Epithelial cell of proximal tubule (primary cell): ENCODE measurements at places on chromosomes 3 and 15.

DNA sequence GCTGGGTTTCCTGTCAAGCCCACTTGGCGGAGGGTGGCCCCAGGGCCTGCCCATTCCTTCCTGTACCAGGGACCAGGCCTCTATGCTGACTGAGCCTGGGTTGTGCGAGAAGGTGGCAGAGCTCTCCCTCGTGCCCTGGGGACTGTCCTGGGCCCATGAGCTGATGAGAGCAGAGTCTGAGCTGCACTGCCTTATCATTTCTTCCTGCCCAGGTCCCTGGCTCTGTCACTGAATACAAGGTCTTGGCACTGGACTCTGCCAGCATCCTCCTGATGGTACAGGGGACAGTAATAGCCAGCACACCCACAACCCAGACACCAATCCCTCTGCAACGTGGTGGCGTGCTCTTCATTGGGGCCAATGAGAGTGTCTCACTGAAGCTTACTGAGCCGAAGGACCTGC, 7.5 kb downstream of the MPI start:
- DNase-seq: no peak

- DNase-seq: peak; percentile 1
Observed at GRCh38 chr3:138253609-138254008, 66.5 kb downstream of the ARMC8 start.

DNA sequence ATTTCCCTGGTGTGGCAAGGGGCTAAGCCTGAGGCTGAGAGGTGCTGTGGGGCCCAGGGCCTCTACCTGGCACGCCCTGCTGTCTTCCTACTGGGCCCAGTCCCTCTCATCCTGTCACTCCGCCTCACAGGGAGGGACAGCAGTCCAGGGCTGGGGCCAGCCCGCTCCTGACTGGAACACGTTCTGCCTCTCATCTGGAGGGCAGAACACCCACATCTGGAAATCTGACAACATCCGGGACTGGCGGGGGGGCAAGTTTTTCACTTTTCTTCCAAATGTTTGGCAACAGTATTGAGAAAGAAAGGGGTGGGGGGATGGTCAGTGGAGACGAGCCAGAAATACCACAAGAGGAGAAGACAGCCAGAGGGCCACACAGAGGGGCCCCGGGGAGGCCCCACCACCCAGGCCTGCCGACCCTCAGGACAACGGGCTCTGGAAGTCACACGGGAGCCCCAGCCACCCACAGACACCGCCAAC, 1.8 kb upstream of the MYL3 start:
- DNase-seq: no peak

DNA sequence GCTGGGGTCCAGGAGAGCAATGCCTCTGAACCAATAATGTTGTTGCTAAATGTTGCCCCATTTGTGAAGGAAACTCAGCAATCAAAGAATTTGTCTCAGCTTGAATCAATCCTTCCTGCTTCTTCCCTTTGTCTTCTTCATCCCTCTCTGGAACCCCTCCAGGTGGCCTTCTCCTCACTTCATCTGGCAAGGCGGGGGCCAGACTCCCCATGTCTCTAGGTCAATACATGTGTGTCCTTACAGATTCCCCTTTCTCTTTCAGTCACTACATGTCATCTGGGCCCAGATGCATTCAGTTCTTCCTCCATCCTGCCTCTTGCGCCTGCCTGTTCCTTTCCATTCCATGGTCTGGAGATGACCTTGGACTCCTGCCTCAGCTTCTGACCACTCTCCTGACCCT, 8.0 kb upstream of the LTF start:
- no peak for DNase-seq

DNA sequence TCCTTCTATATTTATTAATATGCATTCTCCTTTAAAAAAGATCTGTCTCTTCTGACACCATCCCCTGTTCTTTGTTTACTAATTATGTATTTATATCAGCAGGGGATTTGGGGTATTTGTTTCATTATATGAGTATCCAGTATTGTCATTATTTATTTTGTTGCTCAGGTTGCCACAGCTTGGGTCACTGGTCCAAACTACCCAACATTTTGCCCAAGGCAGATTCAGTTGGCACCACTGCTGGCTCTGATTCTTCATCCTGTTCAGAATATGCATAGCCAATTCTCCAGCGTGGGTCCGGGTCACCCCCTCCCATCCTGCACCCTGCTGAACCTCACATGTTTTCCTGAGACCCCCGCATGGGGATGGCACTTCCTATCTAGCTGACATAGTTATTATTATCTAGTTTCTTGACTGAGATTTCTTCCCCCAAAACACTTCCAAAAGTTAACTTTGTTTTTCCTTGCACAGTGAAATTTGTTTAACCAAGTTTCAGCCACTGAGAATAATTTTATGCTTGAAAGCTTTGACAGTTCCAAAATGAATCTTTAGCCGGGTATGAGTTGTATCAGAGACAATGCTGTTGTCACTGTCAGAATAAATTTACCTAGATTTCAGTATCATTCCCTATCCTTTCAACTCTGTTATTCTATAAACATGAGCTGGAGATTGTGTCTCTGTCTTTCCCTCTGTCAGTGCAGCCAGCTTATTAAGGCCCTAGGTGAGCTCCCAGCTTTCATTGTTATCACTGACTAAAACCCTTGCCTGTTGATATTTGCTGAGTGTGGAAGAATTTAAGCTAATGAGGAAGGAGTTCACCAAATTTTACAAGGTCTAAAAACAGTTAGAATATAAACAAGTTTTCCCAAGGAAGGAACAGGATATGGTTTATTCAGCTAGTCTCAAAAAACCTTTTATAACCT, 70.3 kb downstream of the TGFBR2 start:
- no peak for DNase-seq

- no peak for DNase-seq
Observed at GRCh38 chr3:48898383-48899234, at the start of gene SLC25A20. SLC25A20 (minus strand) TSS chr3:48898882; CDS start chr3:48898794, 88 bp downstream.

- no peak for DNase-seq
Observed at GRCh38 chr3:50260942-50261441, 8.0 kb upstream of the SEMA3B start.

- no peak for DNase-seq
Observed at GRCh38 chr3:123732447-123732846, 147.6 kb upstream of the HACD2 start.

- no peak for DNase-seq
Observed at GRCh38 chr3:8524249-8524648, 22.6 kb downstream of the LMCD1 start.

DNA sequence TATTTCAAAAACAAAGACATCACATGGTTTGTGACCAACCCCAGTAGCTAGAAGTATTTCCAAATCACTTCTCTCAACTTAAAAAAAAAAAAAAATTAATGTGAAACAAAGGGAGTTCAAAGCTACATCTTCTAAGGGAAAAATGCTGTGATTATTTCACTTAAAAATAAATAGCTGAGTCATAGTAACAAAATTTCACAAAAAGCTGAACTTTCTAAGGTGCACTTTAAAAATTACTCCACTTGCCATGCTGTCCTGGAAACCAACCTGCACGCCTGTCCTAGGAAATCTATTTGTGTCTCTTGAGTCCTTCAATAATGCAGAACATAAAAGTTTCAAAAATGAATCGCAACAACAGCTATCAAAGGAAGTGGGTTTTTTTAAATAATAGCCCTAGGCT, 1.8 kb downstream of the ACAP2 start:
- DNase-seq: no peak

DNA sequence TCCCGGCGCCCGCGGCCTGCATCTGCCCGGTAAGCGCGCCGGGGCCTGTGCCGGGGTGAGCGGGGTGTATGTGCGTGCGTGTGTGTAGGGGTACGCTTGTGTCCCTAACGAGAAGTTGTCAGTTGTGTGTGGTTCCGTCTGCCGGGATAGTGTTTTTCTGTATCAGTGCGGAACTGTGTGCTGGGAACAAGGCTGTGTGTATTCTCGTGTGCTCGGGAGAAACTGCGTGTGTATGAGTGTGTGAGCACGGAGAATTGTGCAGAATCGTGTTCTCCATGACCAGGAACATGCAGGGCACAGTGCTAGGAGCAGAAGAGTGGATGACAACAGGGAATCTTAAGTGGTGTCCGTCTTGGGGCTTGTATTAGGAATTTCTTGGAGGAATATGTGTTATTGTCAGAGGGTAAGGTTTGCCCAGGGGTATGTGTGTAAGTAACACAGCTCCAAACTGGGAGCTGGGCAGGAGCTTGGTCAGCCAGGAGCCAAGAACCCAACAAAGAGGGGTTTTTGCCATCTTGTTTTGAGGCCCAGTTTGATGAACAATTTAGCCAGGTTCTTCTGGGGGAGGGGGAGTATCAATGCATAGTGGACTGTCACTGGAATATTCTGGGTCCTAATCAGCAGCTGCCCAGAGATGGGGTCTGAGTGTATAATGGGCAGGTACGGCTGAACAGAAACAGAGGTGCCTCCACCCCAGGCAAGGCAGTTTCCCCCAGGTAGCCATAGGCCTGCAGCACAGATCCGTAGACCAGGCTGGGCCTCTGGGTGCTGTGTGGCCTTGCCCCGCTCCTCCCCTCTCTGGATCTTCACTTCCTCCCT, 2.1 kb downstream of the ISL2 start:
- DNase-seq: no peak

GRCh38 chr3:175890066-175890465, 1030.9 kb downstream of the NAALADL2 start:
- no peak for DNase-seq

DNA sequence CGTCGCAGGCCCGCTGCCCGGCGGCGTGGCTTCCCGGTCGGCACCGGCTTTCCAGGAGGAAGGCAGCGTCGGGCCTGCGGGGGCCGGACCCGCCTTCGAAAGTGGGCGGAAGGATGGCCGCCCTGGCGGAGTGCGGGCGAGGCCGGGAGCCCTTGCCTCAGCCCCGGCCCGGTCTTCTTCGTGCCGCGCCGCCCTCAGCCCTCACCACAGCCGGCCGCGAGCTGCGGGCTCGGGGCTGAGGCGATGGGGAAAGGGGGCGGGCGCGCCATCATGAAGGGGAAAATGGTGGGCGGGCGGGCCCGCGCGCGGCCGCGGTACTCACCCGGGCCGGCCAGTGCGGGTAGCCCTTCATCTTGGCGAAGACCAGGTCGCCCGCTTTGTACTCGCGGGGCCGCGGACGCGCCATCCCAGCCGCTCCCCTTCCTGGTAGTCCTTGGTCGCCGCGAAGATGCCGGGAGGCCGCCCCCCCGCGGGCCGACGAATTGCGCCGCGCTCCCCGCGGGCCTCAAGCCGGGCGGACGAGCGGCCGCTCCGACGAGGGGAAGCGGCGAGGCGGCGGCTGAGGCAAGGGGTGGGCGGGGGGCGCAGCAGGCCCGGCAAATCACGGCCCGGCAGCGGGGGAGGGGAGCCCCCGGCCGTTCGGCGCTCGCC, 489 bp downstream of the HDGFL3 start:
- no peak for DNase-seq

- no peak for DNase-seq
Observed at GRCh38 chr15:50192164-50192563, 10.2 kb downstream of the SLC27A2 start.

DNA sequence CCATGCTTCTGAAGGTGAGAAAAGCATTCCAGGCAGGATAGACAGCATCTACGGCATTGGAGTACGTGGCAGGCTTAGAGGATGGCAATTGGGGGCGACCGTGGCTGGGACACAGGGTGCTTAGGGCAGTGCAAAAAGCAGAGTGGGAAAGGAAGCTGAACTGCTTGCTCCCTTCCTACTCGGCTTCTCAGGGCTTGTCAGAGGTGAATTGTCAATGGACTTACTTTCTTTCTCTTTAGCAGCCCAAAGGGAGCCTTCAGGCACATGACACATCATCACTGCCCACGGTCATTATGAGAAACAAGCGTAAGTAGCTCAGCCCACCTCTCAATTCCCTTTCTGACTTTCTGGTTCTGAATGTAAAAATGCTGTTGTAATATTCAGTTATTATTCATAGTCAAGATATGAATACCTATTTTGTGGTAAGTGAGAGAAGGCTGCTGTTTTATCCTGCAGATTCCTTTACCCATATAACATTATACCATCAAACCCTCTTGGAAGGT, 84.3 kb downstream of the KLHL25 start:
- DNase-seq: no peak

GRCh38 chr15:39792844-39793335, 10.2 kb upstream of the FSIP1 start:
- no peak for DNase-seq

- DNase-seq: no peak
Observed at GRCh38 chr3:50714946-50715345, 40.2 kb downstream of the DOCK3 start.

DNA sequence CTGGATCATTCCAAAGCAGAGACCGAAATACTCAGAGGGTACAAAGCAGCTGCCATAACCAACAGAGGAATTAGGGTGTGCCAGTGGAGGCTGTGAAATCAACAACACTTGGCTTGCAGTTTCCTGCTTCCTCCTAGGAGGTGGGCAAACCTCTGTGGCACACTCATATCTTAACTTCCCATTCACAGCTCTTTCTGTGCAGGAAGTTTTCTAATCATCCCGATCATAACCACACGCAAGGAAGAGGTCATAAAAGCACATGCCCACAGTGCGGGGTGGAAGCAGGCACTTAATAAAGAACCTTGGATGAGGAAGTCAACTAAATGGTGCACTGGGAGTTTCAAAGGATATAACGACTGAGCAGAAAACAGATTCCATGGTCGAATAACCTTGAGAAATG, 5.1 kb downstream of the SCAMP2 start:
- DNase-seq: no peak

- no peak for DNase-seq
Observed at GRCh38 chr15:31974154-31974794, 56.0 kb upstream of the CHRNA7 start.

- no peak for DNase-seq
Observed at GRCh38 chr15:79051941-79052731, 38.4 kb downstream of the RASGRF1 start.

DNA sequence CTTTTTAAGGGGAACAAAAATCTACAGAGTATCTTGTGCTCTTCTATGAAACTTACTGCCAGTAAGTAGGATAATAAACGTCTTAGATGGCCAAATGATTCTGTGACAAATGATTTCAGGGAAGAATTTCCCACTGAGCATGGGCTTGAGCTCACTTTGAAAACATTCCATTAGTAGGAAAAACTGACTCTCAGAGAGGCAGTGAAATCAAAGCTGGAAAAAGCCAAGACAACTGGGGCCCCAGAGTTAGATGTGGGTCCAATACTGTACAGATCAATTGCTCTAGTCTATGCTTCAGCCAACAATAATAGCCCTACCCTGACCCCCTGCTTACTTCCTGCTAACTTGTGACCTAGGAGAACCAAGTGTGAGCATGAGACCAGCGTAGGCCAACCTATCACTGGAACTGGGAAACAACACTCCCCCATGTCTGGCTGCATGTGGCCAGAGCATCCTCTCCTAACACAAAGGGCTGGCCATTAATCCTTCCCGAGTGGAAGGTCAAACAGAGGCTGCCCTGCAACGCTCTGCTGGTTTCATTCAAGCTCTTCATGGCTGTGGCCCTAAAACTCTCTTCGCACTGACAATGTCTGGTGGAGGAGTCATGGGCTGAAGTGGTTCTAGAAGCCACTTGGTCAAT, 68.8 kb downstream of the FOXB1 start:
- no peak for DNase-seq

- DNase-seq: peak; percentile 31
Observed at GRCh38 chr3:161914703-161915417, 418.3 kb downstream of the OTOL1 start.

- DNase-seq: no peak
Observed at GRCh38 chr15:22952796-22953579, 27.2 kb downstream of the CYFIP1 start.

DNA sequence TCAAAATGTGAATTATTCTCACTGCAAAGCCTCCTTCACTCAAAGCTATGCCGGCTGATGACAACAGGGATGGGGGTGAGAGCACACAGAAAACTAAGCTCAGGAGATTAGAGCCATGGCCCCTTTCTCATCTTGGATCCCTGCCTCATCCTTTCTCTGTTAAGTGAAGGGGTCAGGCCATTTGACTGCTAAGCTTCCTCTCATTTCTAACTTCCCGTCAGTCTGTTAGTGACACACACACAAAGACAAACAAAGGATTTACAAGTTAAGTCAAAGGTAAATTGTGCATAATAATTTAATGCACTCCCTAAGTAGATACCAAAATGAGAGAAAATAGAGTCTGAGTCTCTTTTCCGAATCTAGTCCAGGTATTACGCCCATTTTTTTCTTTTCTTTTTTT, 1.2 kb downstream of the SS18L2 start:
- DNase-seq: no peak
